ENCODE measurements at places on chromosomes 1 and 21.

DNA sequence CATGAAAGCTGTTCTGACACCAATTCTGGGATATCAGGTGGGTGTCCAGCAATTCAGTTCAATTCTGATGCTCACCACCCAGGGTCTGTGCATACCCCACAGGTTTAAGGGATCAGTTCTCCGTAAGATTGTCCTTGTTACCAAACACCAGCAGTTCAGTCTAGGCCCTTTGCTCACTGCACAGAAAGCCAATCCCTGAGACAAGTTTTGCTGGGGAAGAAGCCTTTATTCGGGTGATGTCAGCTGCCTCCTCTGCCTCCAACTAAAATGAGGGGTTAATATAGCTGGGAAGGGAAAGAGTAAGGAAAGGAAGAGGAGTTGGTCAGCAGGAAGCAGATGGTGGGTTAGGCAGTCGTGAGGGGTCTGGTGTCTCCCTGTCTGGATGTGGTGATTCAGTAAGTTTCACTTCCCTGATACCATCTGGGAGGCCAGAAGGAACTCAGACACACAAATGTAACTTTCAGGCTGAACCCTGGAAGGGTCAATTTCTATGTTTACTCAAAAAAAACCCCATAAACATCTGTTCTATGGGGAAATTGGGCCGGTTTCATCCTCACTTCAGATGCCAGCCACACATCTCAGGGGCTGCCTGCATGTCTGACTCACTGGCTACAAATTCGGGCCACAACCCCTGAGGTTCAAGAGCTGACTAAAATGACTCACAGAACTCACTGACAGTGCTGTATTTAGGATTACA is 83.3 kb upstream of the PGBD5 start:
- ATAC-seq: no peak

DNA sequence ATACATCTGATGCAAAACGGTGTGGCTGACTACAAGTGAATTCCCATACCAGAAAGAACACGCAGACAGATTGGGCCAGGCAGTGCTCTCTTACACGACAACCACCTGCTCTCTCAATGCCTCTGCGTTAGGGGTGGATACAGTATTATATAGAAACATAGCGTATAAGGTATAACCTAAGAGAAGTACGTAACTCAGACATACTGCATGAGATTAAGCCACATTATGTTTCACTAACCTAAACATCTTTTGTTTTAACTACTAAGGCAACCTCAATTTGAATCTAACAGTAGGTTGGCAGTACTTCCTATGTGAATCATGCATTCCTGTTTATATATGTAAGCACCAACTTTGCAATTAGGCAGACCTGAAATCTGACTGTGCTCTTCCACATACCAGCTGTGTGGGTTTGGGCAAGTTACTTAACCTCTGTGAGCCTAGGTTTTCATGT is 58.1 kb upstream of the COA6 start:
- ATAC-seq: no peak

DNA sequence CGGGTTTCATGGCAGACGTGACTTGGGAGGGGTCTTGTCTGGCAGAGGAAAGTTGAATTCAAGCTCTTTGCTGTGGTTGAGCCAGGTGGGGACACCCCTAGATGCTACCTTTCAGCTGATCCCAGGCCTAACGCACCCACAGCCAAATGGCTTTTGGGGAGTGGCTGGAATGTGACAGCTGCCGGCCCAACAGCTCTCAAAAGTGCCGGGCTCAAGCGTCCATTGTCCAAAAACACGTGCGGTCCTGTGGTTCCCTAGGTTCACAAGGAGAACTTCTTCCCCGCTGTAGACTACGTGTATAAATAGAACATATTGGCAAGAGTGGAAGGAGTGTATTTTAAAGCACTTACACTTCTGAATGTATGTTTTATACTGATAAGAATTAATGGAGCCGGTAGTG is 87.1 kb upstream of the ARHGEF16 start:
- ATAC-seq: no peak

DNA sequence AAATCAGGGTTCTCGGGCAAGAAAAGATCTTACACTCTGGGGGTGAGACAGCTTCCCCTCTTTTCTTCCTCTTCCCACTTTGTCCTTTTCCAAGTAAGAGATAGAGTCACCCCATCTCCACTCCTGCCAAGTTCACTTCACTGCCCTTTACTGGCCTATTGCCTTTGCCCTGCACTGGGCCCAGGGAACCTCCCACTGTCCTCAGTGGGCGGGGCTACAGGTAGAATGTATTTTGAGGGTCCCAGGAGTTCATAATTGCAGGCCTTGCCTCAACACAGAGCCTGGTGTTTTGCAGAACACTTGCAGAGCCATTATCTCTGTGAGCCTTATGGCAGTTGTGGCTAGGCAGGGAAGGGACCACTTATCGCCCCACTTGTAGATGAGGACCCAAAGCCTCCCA is 3.3 kb downstream of the AMPD2 start:
- ATAC-seq: no peak

- no peak for ATAC-seq
These were observed 94.0 kb upstream of the NGF start for GRCh38 chr1:115432061-115432460.

DNA sequence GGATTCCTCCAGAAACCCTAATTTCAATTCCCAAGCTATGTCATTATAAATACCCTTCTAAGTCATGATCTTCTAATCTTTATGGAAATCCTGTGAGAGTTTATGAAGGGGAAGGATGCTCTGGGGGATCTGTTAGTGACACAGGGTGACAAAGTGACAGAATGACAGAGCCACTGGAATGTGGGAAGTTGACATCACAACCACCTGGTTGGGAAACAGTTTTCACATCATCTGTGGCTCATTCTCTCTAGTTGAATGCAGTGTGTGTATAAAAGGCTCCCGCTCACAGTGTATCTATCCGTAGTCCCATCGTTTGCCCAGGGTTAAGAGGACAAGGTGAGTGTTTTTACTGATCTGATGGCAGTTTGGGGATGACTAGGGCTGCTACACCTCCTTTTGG is at the start of gene LCE7A:
LCE7A (plus strand) TSS at position 301 of the 400 bp plus-strand sequence. CDS start 702 bp downstream, outside the sequence.
- ATAC-seq: no peak

GRCh38 chr1:158649052-158649451 is 37.5 kb downstream of the SPTA1 start:
- no peak for ATAC-seq

DNA sequence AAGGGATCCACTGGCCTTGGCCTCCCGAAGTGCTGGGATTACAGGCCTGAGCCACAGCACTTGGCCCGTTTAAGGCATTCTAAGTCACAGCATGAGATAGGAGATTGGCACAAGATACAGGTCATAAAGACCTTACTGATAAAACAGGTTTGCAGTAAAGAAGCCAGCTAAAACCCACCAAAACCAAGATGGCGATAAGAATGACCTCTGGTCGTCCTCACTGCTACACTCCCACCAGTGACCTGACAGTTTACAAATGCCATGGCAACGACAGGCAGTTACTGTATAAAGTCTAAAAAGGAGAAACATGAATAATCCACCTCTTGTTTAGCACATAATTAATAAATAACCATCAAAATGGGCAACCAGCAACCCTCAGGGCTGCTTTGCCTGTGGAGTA is 33.3 kb upstream of the RCC2 start:
- no peak for ATAC-seq

DNA sequence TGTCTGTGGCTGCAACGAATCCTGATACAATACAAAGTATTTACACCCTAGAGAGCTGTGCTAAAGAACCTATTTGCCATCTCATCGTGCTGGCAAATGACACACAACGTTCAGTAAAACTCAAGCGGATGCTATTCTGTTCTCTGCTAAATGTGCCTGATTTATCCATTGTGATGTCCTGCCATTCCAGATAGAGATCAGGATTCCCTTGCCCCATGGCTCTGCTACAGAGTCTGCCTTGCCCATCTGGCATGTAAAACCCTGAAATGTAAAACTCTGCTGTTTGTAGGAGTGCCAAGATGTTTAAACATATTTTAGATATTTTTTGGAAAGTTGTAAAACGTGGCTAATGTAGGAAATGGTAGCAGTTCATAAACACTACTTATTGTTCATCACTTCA is 20.0 kb upstream of the IGSF5 start:
- no peak for ATAC-seq

DNA sequence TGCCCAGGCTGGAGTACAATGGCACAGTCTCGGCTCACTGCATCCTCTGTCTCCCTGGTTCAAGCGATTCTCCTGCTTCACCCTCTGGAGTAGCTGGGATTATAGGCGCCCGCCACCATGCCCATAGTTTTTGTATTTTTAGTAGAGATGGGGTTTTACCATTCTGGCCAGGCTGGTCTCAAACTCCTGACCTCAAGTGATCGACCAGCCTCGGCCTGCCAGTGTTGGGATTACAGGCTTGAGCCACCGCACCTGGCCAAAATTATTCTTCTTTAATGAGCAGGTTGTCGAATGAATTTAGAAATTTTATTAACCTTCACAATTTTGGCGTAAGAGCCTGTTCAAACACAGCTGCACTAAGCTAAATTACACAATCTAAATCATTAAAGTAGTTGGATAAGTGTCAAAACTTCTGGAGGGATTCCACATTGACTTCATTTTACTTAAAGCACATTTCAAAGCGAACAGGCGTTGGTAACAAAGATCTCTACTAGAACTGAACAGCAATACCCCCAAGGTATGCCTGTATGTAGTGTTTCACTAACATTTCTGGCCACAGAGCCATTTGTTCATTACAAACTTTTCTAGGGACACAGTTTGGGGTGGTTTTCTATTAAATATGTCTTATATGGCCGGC is 5.2 kb upstream of the CTH start:
- ATAC-seq: no peak

DNA sequence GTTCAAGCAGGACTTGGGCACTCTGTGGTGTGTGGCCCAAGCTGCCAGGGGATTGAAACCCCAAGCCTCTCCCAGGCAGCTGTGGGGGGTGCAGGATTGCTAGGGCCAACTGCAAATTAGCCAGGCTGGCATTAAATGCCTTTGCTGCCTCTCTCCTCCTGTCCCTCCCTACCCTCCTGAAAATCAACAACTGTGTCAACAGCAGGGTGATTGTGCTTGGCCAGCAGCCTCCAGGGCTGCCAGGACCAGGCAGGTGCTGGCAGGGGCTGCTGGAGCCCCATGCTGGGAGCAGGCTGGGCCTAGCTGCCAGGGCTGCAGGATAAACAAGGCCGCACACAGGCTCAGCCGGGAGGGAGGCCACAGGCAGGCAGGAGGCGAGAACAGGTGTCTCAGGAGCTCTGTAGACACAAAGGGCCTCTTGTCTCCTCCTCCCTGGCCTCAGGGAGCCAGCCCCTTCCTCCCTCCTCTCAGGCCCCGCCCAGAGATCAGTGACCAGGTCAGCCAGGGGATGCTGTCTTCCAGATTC is 11.4 kb downstream of the SOX13 start:
- ATAC-seq: peak; percentile 47

DNA sequence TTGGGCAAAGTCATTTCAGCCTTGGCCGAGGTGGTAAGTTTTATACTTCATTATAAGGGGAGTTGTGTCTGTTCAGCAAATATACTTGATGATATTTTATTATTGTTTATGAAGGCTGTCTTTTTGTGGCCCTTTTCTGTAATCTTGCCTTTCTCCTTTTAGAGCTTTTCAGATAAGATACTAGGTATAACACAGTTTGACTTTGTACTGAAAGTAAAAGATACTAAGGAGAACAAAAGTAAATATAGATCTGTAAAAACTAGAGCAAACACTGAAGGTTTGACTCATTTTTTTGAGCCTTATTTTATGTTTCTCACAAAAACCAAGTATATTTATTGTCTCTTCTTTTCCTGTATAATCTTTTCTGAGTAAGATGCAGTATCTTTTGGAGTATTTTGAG is 61.9 kb downstream of the KIF1B start:
- no peak for ATAC-seq

- no peak for ATAC-seq
These were observed 11.5 kb downstream of the AIM2 start for GRCh38 chr1:159065106-159065505.

DNA sequence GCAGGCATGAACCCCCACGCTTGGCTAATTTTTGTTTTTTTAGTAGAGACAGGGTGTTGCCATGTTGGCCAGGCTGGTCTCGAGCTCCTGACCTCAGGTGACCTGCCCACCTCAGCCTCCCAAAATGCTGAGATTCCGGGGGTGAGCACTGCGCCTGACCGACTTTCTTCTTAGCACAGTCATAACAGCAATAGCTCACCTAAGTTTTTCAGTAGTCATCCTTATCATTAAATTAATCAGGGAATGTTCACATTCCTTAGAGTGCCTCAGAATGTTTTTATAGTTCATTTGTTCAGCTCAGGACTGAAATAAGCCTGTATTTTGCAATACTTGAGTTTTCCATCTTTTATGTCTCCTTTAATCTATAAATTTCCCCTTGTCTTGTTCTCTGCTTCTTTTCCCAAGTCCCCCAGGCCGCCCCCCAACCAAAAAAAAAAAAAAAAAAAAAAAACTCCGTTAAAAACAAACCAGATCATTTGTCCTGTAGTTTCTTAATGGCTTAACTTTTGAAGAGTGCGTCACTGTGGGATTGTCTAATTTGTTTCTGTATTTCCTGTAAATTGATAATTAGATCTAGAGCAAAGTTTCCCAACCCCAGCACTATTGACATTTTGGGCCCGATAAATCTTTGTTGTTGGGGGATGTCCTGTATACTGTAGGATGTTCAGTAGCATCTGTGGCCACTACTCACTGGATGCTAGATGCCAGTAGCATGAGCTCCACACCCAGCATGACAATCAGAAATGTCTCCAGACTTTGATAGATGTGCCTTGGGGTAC is 120.7 kb downstream of the ITSN1 start:
- no peak for ATAC-seq

- ATAC-seq: no peak
These were observed 49.8 kb downstream of the KCNJ15 start for GRCh38 chr21:38306433-38307141.

- no peak for ATAC-seq
These were observed 31.3 kb upstream of the FOXO6 start for GRCh38 chr1:41329662-41330587.

DNA sequence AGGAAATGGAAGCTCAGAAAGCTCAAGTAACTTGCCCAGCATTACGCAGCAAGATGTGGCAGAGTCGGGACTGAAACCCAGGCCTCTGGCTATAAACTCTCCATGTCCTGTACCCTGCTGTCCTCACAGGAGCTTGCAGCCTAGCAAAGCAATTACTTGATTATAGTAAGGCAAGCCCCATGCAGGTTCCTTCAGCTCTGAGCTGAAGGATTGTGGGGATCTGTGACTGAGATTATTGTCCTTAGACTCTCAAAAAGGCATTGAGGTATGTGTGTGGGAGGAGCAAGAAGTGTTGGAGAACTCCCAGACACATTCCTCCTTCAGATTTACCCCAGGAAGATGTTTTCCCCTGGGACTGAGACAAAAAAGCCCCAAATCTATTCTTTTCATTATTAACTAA is 124.0 kb upstream of the SPATA6 start:
- ATAC-seq: no peak

DNA sequence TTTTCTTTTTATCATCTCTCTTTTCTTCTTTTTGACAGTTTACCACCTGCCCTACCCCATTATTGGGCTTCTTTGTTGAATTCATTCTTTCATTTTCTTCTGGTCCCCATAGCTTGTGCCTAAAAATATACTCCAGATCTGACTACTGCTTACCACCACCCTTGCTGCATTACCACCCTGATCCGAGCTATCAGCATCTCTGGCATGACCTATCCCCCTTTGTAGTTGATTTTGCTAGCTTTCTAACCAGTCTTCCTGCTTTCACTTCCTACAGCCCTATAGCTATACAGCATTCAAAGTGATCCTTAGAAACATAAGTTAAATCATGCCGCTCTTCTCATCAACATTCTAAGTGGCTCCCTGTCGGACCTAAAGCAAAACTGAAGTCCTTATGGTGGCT is 59.4 kb upstream of the MPC2 start:
- no peak for ATAC-seq

GRCh38 chr21:42973309-42973990 is 912 bp upstream of the PKNOX1 start:
- no peak for ATAC-seq

GRCh38 chr1:95013950-95014574 is 58.7 kb downstream of the ALG14 start:
- no peak for ATAC-seq

GRCh38 chr1:165451691-165452090 is 6.8 kb upstream of the RXRG start:
- no peak for ATAC-seq
